ENCODE measurements at places on chromosomes 13 and 19.

DNA sequence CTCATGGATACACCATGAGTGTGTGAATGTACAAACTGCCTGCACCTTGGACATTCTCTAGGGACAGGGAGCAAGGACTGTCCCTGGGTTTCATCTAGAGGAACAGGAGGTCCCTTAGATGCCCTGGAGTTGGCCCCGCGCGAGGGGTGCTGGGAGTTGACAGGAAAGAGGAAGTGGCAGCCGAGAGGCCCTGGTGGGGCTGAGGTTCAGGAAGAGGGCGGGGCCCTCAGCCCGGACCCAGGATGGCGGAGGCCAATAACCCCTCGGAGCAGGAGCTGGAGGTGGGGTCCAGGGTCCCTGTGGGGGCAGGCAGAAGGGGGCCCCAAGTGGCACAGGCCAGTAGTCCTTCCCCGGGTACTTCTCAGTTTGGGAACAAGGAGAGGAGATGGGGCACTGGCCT, 6.9 kb downstream of the PKN1 start:
- peak; percentile 62 for DNase-seq

GRCh38 chr19:41206926-41207750, 11.9 kb upstream of the AXL start:
- DNase-seq: peak; percentile 60

- DNase-seq: no peak
Measured at GRCh38 chr13:31110617-31111016, 51.1 kb downstream of the HSPH1 start.

DNA sequence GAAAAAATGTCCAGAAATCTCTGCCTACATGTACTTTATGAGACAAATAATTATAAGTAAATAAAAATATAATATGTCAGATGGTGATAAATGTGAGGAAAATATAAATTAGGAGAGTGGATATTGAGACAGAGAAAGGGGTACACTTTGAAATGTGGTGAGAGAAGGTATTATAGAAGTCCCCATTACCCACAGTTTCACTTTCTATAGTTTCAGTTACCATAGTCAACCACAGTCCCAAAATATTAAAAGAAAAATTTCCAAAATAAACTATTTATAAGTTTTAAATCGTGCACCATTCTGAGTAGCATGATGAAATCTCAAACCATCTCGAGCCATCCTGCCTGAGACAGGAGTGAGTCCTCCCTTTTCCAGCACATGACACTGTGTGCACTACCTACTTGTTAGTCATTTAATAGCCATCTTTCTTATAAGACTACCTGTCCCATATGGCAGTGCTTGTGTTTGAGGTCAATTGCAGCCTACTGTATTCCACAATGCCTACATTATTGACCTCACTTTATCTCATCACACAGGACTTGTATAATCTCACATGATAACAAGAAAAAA, 653.7 kb downstream of the DACH1 start:
- DNase-seq: no peak

DNA sequence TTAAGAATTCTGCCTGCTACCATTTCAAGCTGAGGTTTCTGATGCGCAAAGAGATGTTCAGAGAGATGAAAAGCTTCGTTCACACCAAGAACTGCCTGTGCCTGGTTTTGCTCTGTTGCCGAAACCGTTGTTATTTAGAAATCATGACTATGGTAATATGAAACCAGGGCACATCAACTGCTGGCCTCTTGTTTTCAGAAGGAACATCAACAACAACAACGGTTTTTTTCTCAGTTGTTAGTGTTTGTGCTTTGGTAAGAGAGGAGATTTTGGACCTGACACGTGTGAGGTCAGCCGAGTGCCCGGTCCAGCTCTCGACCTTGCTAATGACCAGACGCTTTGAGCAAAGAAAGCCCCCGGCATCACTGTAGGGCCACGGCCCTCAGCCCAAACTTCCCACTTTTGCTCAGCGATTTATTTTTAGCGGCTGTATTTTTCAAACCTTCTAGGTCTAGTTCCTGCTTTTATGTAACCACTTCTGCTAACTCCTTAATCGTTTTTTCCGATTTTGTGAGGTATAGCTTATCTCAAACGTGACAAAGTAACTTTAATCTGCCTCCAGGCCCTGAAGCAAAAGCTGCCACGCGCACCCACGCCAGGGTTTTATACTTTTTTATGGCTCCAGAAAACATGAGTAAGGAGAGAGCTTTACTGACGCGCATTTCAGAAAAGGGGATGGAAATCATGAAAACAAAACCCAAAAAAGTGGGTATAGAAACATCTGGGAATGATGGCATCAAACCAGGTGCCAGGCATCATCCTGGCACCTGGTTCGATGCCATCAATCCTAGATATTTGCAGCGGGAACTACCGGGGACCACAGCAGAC, 42.0 kb downstream of the KLF2 start:
- peak; percentile 35 for DNase-seq

DNA sequence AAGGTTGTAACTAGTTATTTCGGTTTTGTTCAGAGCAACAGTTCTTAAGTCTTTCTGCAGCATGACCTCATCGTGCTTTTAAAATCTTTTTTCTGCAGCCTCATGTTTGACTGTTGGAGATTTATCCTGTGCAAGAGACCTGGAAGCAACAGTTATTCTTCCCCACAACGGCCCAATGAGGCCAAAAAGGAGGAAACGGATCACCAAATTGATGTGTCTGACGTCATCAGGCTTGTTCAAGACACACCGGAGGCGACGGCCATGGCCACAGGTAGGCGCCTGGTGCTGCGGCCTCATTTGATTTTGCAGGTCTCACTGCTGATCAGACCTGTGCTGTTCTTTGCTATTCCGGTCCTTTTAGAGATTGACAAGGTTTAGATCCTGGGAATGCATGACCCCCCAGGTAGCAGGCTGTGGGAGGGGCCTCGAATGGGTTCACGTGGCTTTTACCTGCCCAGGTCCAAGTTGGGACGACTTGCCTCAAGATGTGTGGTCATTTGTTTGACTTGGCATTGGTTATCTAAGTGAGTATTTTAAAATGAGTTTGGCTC, 66.8 kb upstream of the MCF2L start:
- peak; percentile 62 for DNase-seq

DNA sequence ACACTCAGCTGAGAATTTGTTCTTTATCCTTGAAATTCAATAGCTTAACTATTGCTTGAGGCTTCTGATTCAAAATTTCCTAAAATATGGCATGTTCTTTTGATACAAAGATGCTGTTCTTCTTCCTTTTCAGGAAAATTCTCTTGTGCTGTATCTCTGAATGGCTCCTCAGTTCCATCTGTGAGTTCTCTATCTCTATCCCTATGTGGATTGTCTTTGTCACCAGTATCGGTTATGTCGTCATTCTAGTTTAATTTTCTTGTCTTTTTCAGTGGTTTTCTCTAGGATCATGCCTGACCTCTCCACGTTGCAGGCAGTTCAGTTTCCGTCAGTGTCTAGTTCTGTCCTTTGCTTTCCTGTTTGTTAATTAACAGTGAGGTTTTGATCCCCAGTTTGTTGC, 104.6 kb upstream of the GJB6 start:
- DNase-seq: no peak

DNA sequence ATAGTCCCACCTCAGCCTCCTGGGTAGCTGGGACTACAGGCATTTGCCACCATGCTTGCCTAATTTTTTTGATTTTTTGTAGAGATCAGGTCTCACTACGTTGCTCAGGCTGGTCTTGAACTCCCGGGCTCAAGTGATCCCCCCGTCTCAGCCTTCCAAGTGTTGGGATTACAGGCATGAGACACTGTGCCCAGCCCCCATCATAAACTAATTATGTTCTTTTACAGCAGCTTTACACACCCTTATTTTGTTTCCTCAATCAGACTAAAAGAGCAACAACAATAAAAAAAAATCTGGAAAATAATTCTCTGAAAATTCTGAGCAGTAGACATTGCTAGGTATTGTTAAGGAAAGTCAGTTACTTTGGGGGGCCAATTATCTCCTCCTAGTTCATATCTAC, 35.7 kb downstream of the STARD13 start:
- no peak for DNase-seq

GRCh38 chr13:80612804-80613203, 271.9 kb upstream of the SPRY2 start:
- DNase-seq: no peak

DNA sequence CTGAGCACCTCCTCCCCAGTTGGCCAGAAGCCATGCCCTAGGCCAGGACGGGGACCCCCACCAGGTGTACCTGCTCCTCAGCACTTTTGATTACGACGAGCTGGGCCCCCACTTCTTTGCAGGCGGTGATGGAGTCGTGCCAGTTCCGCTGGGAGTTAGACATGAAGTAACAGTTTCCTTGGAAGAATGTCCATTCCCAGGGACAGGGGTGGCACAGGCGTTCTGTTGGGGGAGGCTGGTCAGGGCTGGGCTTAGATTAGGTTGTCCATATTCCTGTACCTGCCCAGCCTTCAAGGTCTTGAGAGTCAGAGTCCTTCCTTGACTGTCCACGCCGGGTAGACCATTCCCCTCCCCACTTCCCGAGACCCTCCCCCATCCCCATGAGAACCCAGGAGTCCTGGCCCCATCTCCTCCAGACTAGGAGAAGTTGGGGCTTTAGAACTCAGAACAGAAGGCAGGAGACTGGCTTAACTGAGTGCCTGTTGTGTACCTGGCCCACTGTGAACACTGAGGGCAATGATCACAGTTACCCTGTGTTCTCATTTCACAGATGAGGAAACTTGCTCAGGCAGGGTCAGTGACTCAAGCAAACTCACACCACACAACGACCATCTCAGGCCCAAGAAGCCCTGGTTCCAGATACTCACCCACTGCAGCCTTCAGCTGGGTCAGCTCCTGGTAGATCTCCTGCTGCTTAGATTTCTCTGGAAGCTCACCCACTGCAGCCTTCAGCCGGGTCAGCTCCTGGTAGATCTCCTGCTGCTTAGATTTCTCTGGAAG, 2.3 kb downstream of the CD209 start:
- no peak for DNase-seq

GRCh38 chr13:23616228-23616627, 46.0 kb downstream of the TNFRSF19 start:
- no peak for DNase-seq

GRCh38 chr19:38316477-38317067, 825 bp upstream of the YIF1B start:
- no peak for DNase-seq

Measured in umbilical cord (tissue), 2 donors.